ENCODE measurements at places on chromosomes 13 and 19. TPM values are rescaled to one million over a fixed set of nuclear protein-coding genes. Genes with fewer than 3 reads are reported as not detected.

SPINT2 gene
- total RNA-seq, result 43.0 TPM

DNA sequence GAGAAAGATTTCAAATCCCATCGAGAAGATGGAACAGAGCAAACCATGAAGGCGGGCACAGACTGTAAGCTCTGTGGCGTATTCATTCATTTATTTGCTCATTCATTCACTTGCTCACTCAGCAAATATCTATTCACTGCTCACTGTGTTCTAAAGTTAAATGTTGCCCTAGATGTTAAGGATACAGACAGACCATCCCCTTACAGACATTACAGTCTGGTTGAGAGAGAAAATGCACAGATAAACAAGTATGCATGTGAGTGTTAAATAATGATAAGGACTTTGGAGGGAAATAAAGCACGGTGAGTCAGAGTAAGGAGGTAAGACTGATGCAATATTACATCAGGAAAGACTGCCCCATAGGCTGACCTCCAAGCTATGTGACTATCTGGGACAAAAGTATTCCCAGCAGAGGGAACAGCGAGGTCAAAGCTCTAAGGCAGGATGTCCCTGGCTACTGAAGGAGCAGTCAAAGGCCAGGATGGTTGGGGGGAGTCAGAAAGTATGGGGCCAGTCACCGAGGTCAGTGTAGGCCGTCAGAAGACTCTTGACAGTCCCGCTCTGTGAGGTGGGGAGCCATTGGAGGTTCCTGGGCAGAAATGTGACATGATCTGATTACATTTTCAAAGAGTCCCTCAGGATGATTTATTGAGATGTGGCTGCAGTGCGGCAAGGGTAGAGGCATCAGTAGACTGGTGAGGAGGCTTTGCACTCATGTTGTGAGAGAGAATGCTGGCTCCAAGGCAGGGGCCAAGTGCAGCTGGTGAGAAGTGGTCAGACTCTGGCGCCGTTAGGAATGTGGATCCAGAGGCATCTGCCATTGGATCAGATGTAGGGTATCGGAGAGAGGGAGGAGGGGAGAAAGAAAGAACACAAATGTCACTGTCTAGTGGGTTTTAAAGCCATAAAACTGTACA lies 37.9 kb downstream of the MBNL2 start:
- no peak for DNase-seq

- DNase-seq, result no peak
Observed at GRCh38 chr13:86085890-86086289, 286.7 kb upstream of the SLITRK6 start.

DNA sequence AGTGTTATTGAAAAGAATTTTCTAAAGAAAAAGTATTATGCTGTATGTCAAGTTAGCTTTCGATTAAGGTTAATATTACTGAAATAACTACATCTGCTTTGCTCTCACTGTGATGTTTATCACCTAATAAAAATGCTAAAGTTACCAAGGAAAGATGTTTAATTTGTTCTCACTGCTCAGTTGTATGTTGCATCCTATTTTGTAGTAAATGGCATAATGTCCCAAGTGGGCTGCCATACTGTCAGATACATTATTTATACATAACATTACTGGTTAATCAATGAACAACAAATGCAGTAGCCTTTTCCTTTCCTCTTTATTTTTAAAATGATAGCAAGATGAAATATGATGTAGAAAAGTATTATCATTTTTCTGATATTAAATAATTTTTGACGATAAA lies 226.3 kb upstream of the DACH1 start:
- DNase-seq, result no peak

SYNE4 gene
- 2.6 TPM for total RNA-seq

DNA sequence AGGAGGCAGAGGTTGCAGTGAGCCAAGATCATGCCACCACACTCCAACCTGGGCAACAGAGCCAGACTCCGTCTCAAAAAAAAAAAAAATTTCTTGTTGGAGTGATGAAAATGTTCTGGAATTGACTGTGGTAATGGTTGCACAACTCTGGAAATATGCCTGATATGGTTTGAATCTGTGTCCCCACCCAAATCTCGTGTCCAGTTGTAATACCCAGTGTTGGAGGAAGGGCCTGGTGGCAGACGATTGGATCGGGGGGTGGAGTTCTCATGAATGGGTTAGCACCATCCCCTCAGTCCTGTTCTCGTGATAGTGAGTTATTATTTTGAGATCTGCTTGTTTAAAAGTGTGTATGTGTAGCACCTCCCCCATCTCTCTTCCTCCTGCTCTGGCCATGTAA lies 41.1 kb upstream of the MAP3K10 start:
- DNase-seq, result no peak

BSPH1 gene
- total RNA-seq, result not detected

DNA sequence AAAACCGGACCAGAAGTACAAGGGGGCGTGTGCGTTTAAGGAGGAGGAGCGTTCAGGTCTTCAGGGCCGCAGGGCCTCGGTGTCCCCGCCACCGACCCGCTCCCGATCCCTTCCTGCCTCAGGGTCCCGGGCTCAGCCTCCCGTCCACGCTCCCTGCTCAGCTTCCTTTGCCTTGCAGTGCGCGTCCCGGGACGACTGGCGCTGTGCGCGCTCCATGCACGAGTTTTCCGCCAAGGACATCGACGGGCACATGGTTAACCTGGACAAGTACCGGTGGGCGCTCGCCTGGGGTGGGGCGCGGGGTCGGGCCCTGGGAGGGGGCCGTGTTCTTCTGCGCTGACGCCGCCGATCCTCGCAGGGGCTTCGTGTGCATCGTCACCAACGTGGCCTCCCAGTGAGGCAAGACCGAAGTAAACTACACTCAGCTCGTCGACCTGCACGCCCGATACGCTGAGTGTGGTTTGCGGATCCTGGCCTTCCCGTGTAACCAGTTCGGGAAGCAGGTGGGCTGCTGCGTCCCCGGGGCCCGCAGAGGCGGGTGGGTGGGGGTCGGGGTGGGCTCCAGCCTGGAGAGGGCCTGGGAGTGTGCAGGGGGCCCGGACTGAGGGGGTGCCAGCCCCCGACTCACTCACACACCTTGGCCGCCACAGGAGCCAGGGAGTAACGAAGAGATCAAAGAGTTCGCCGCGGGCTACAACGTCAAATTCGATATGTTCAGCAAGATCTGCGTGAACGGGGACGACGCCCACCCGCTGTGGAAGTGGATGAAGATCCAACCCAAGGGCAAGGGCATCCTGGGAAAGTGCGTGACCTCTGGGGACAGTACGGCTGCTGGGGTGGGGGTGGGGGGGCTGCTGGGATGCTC lies 1.4 kb downstream of the GPX4 start:
- no peak for DNase-seq

GRCh38 chr13:36061621-36062020 lies 69.6 kb downstream of the DCLK1 start:
- DNase-seq, result no peak

- no peak for DNase-seq
Observed at GRCh38 chr19:46036744-46037128, 4.1 kb downstream of the IGFL4 start.

GRCh38 chr13:44746690-44747089 lies 170.6 kb upstream of the TSC22D1 start:
- DNase-seq, result no peak

DNA sequence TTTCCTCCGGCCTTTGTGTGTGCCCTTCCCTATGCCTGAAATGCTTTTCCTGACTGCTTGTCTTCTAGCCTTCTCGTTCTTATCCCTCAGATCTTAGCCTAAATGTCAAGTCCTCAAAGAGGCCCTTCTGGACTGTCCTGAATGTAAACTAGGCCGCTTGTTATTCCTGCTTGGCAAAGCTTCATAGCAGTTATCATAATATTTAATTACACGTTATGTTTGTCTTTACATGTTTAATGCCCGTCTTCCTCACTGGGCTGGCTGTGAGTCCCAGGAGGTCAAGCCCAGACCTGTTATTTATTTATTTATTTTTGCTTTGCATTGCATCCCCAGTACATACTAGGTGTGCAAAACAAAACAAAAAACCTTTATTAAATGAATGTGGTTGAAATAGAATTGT lies 62.7 kb downstream of the SIPA1L3 start:
- DNase-seq, result no peak

- peak; percentile 56 for DNase-seq
Observed at GRCh38 chr19:50266896-50267295, 62.3 kb downstream of the KCNC3 start.

Data from activated naive CD4-positive, alpha-beta T cell treated with anti-CD3 and anti-CD28 coated beads, Interleukin-2, amount 50 U/mL, for 72 hours (primary cell).